ENCODE measurements at places on chromosomes 7 and 10.

DNA sequence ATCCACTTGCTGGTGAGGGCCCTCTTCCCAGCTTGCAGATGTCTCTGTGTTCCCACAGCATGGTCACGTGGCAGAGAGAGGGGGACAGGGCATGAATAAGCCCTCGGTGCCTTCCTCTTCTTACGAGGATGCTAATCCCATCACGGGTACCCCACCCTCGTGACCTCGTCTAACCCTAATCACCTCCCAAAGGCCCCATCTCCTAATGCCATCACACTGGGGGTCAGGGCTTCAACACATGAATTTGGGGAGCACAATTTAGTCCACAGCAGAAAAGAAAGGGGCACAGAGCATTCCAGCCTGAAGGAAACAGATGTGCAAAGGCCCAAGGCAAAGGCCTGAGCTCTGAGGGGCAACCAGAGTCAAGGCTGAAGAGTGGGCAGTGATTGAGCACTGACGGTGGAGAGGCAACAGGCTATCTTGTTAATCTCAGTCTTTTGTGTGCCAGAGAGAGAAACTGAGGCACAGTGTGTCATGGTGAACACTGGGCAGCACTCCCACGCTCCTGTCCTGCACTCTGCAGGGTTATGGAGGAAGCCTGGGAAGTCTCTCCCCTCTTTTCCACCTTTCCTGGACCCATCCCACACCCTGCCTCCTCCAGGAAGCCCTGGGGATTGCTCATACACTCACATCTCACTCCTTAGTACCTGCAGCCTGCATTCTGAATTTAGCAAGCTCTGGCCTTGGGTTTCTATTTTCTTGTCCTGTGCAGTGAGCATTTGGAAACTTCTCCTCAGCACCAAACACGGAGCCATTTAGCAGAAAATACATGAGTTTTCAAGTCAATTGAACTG lies 49.0 kb downstream of the ALOX5 start:
- no peak for DNase-seq

GRCh38 chr7:150973571-150974451 lies 4.3 kb downstream of the KCNH2 start:
- DNase-seq: no peak

DNA sequence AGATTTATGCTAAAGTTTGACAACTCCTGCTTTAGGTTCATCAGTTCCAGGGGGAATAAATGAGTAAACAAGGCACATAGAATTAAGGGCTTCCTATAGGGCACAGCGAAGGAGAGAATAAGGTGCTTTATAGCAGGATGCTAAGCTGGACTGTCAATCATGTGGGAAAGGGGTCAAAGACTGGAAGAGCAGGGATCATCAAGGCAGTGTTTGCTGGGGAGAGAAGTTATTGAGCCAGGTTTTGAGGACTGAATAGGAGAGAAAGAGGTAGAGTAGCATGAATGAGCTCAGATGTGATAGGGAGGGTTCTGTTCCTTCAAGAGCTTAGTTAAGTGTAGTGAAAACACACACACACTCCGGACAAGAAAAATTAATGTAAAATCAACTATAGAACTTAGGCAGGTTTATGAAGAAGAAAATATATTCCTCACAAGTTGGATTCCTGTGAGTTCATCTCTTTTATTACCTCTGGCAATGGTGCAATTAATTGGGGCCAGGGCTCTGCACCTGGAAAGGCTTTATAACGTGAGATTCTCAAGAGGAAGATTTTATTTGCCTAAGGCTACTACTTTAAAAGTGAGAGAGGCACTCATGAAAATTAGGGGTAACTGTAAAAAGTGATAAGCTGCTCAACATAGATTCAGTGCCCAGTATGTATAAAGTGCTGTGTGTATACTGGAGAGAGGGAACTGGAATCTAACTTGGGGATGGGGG lies 222.4 kb downstream of the AUTS2 start:
- no peak for DNase-seq

- no peak for DNase-seq
Observed at GRCh38 chr7:24714676-24715010, 42.6 kb downstream of the GSDME start.

DNA sequence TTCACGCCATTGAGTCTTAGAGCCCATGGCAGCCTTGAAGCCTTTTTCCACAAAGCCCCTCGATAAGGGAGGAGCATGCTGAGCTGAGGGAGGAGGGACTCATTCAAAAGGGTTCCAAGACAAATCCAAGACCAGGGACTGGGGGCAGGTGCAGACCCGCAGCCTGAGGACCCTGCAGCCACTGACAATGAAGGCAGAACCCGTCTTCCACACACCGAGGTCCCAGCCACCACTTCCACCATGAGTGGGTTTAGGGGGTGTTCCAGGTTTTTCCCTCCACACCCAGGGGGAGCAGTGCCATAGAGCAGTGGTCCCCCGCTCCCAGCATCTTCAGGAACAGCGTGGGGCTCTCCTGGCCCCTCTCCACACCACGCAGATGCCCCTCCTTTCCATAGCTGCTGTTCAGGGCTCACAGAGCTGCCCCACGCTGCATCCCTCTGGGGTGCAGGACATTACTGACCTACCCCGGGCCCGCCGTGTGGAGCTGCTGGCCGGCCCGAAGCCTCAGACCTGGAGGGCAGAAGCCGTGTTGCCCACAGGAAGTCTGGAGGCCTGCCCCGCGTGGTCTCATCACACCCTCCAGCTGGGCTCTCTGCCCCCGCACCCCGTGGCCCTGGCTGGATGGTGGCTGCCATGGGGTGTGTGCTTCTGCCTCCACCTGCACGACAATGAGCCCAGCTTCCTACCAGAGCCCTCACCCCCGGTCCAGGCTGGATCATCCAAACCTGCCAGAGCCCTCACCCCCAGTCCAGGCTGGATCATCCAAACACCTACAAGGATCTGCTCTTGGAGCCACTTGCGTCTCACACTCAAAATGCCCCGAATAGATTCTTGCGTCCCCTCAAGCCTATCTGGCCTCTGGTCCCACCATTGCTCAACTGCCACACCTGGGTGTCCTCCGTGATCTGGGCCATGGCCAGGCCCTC lies 220.0 kb upstream of the TCERG1L start:
- DNase-seq: no peak

- DNase-seq: no peak
Observed at GRCh38 chr10:106958589-106959361, 205.7 kb downstream of the SORCS1 start.

DNA sequence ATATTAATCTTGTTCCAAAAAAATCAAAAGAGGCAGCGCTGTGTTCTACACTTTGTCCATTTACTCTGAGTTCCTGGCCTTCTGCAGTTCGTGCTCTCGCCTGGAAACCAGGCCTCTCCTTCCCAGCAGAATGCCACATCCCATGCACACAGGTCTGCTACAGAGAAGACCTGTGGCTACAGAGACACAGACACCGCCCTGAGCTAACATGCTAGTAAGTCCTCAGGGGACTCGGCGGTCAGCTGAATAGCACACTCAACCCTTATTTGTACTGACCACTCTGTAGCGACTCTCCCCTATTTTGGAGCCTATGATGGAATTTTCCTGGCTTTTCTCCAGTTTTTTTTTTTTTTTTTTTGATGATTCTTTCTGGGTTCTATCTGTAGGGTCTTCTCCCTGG lies 12.8 kb downstream of the CREB3L2 start:
- DNase-seq: no peak

DNA sequence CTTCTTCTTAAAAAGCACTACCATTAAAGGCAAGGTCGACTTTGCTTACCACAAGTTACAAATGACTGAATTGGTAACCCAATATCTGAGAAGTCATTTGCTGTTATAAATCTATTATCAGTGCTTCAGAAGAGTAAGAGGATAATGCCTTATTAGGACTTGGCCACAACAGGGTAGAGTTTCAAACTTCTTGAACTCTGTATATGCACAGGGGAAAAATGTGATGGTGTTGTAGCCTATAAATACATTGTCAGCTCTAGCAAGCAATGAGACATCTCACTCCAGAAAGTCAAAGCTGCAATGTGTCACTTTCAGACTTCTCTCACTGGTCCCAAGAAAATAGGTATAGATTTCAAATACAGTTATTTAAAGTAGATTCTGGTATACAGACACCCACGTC lies 9.3 kb downstream of the TFEC start:
- no peak for DNase-seq

- DNase-seq: no peak
Observed at GRCh38 chr7:131974671-131975070, 418.2 kb upstream of the PODXL start.

GRCh38 chr10:84029840-84030239 lies 109.5 kb upstream of the GHITM start:
- no peak for DNase-seq

DNA sequence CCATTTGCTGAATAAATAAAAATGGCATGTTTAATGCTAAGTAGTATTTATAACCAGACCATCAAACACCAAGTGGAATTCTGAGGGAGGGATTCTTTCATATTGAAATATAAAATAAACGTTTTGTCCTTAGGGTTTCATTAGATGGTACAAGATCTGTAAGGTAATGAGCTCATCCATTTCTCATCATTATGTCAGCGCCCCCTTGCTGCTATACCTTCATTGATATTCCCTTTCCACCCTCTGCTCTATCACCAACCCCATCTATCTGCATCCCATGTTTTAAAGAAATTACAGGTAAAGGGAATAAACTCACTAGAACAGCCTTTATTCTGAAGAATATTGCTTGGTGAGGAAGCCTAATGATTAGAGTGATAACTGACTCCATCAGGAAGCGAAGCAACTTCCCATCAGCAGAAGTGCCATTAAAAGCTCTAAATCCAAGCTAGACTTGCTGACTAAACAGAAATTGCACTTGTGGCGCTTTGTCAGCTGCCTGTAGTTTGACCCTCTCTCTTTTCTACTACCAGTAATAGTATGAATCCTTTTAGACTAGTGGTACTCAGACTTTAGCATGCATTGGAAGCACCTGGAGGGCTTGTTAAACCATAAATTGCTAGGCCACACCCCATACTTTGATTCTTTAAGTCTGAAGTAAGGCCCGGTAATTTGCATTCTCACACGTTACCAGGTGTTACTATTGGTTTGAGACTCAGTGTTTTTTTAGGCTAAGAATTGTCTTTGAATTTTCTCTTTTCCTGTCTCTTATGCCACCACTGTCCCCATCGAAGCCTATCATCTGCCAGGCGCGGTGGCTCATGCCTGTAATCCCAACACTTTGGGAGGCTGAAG lies 27.5 kb downstream of the ADD3 start:
- no peak for DNase-seq

GRCh38 chr10:12509016-12509793 lies 159.9 kb downstream of the CAMK1D start:
- DNase-seq: no peak

DNA sequence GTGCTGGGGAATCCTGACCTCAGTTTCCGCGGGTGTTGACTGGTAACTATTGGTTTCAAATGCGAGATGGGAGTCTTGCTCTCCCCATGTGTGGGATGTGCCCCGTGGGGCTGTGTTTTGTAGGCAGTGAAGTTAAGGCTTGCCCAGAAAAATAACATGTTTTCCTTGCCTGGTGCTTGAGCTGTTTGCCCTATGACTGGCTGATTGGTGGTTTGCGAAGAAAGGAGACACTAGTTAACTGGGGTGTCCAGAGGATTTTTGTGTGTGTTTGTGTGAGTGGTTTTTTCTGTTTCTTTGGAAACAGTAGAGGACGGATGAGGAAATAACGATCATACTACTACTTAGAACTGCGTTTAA lies 61.9 kb downstream of the CREB5 start:
- no peak for DNase-seq

- no peak for DNase-seq
Observed at GRCh38 chr10:89183571-89183970, 23.5 kb downstream of the CH25H start.

- DNase-seq: no peak
Observed at GRCh38 chr7:99539213-99539811, 12.6 kb downstream of the FAM200A start.

DNA sequence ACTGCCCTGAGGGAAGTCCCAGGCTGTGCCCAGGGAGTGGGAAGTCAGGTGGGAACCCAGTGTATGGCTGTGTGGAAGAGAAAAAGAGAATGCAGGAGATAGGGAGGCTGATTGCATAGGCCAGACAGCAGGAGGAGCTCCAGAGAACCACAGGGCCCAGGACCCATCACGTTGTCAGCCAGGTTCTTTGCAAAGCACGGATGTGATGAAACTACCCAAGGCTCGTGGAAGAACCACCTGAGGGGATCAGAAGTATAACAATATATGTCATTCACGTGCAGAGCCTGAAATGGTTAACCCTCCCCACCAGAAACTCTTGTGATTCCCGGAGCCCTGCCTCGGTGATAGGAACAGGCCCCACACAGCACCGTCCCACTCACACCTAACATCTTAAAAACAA lies 83.6 kb downstream of the LARP4B start:
- DNase-seq: no peak

GRCh38 chr10:49115015-49115795 lies at the start of gene VSTM4:
Gene VSTM4 (minus strand): TSS chr10:49115522. CDS start chr10:49115485, 37 bp downstream.
- peak; percentile 33 for DNase-seq

GRCh38 chr10:83691791-83692596 lies 447.3 kb upstream of the GHITM start:
- DNase-seq: no peak

DNA sequence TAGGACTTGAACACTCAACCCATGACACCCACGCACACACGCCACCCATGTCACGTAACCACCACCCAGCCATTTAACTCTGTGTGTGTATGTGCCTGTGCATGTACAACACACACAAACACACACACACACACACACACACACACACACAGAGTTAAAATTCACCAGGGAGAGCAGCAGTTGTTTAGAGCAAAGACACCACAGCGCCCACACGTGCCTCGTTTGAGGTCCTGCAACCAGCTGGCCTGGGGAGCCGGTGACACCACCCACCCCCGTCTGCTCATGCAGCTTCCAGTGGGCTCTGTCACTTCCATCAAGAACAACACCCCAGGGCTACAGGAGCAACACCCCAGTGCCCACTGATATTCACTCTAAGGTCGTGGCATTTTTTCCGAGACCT lies 97.4 kb downstream of the ELFN1 start:
- no peak for DNase-seq

DNA sequence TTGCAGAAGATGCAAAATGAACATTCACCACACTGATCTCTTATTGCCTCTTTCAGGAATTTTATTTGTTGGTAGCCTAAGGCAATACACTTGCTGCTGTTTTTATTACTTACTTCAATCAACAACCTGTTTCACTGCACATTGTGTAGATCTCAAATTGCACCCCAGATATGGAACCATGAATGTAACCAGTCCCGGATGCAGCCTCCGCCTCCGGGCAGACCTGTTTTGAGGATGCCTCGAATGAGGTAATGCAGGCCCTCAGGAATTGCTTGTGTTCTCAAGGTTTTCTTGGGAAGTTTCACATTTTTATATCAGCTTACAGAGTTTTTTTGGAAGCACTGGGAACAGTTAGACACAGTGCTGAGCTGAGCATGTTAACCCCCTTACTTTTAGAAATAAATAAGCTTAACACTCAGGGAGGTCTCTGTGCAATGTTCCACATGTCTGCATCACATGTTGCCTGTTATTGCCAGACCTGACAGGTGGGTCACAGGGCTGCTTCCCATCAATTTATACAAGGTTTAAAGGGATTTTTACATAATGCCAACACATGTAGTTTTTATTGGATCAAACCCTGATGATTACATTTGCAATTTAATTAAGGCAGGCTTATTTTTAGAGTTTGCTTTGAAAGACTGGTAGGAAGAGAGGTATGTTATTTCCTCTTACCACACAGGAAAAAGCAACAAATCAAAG lies 193.1 kb upstream of the POM121L12 start:
- DNase-seq: no peak

GRCh38 chr7:30225863-30226613 lies 58.4 kb upstream of the ZNRF2 start:
- DNase-seq: peak; percentile 75

Measured in astrocyte of the cerebellum (primary cell).